MG63 (cell line): ENCODE measurements at places on chromosomes 12 and 14. TPM values are rescaled to one million over a fixed set of nuclear protein-coding genes. Genes with fewer than 3 reads are reported as not detected.

The KLRG1 gene
- total RNA-seq = 2.1 TPM in 1 of 2 replicates, not detected in the other

The EGLN3 gene
- total RNA-seq = 4.5 and 9.3 TPM in 2 replicates

The ZNF385A gene
- total RNA-seq = 0.89 TPM in 1 of 2 replicates, not detected in the other

The DACT1 gene
- total RNA-seq = 0.27 and 2.6 TPM in 2 replicates

The DIO2 gene
- 0.53 TPM in 1 of 2 replicates, not detected in the other for total RNA-seq
